ENCODE measurements at places on chromosomes 11 and 22.

GRCh38 chr11:76649011-76649410 lies 21.5 kb downstream of the LRRC32 start:
- no peak for DNase-seq

GRCh38 chr22:26592421-26592891 lies 2.5 kb upstream of the TPST2 start:
- DNase-seq = no peak

DNA sequence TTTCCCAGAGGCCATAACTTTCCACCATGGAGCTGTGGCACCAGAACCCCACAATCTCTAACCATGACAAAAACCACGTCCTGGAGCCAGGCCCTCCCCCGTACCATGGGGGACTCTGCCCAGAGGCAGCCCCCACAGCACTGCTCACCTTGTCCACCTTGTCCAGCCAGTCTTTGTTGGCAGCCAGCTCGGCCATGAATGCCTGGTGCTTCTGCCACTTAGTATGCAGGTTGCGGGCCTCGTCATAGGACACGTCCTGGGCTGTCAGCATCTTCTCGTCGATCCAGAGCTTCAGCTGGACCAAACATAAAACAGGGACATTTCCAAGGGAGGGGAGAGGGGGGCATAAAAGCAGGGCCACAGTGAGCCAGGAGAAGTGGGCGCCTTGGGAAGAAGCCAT lies 20.8 kb upstream of the RBM4B start:
- no peak for DNase-seq

GRCh38 chr11:72292106-72292785 lies 48.3 kb upstream of the PHOX2A start:
- DNase-seq = no peak

DNA sequence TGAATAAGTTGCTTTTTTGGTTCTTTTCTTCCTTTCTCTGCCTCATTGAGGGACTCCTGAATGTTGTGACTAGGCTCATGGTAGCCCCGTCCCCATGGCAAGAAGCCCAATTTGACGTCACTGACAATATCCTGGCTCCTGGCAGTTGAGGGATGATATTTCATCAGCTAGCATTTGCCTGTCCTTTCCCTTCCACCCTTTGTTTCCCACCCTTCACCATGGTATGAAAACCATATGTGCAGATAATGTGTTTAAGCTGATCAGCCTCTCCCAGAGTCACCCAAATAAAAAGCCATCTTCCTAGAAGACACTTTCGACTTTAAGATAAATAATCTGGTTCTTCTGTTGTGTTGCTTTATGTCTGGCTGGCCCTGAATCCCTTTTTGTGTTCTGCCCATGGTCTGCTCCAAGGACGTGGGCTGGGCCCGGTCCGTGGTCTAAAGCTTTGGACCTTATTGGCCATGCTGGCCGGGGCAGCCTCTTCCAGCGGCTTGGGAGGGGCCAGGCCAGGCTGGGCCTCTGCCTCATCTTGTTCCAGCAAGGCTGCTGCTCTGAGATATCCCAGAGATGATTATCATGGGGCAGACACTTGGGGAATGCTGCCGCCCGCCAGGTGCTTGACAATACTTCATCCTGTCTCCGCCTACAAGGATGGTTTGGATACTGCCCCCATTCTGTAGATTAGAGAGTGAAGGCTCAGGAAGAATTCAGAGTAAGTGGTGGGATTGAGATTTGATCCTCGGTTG lies 5.1 kb downstream of the TSPAN18 start:
- no peak for DNase-seq

DNA sequence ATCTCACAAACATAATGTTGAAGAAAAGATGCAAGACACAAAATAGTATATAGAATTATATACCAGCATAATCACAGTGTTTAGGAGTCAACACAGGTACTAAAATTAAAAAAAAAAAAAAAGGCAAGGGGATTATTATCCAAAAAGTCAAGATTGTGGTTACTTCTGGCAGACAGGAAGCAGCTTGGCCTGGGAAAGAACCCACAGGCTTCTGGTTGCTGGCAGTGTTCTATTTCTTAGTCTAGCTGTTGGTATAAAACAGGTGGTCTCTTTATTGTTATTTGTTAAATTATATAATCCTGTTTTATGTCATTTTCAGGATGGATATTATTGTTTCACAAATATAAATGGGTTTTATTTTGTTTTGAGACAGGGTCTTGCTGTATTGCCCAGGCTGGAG lies 54.0 kb downstream of the C11orf58 start:
- DNase-seq = no peak

GRCh38 chr11:117175781-117176180 lies 2.8 kb upstream of the SIDT2 start:
- DNase-seq = no peak

Data from GM12892 (cell line).